ENCODE measurements at places on chromosomes 1 and 21. TPM values are rescaled to one million over a fixed set of nuclear protein-coding genes. Genes with fewer than 3 reads are reported as not detected.

The CEP104 gene
- 40.1 TPM for total RNA-seq

The CAPN8 gene
- total RNA-seq = not detected

The RBP7 gene
- not detected for total RNA-seq

The ATP5PO gene
- 219 TPM for total RNA-seq

The LGALS8 gene
- total RNA-seq = 76.6 TPM

The XCL2 gene
- 136 TPM for total RNA-seq

The OR10R2 gene
- not detected for total RNA-seq
